ENCODE measurements at places on chromosomes 1 and 21.

GRCh38 chr1:234750922-234751627 is 141.1 kb upstream of the IRF2BP2 start:
- no peak for DNase-seq

GRCh38 chr1:233215135-233215760 is 80.3 kb downstream of the PCNX2 start:
- no peak for DNase-seq

GRCh38 chr1:170310951-170311350 is 165.2 kb downstream of the NTMT2 start:
- no peak for DNase-seq

GRCh38 chr1:180158149-180159147 is 3.8 kb downstream of the QSOX1 start:
- DNase-seq, result no peak

DNA sequence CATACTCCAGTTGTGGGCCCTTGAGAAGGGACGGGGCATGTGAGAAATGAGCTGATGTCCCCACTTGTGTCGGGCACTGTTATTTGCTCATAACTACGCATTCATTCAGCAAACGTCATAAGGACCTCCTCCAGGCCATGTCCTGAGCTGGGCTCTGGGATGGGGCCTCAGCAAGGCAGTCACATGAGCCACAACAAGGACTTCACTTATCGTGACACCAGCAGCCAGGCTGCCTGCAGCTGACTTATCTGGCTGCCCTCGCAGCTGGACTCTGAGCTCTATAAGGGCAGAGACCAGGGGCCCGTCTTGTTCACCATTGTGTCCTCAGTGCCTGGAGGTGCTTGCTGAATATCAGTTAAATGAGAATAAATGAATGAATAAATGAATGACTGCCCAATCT is 37.5 kb upstream of the GRIK3 start:
- no peak for DNase-seq

DNA sequence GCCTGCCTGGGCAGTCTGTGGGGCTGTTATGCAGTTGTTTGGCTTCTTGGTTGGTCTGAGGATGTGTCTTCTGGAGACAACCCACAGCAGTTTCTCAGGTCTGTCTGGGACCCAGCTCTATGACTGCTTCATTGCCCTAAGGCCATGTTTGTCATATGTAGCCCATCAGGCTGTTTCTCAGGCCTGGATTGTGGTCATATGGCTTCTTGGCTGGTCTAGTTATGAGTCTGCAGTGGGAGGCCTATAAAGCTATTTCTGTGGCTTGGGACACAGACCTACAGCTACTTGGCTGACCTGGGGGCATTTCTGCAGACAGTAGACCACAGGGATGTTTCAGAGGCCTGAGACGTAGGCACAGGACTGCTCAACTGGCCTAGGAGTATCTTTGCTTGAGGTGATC is 41.5 kb downstream of the CHIA start:
- no peak for DNase-seq
